ENCODE measurements at places on chromosomes 3 and 15. TPM values are rescaled to one million over a fixed set of nuclear protein-coding genes. Genes with fewer than 3 reads are reported as not detected.
A peak's percentile ranks its signal among the peaks of the same experiment; 100 is the strongest.

GRCh38 chr3:136992115-136992514 lies 34.3 kb downstream of the IL20RB start:
- DNase-seq: no peak
- H3K36me3 ChIP-seq: peaks cover 3% of the 10 kb centered on the region
- H3K4me1 ChIP-seq: no peaks in the 10 kb centered on the region
- no peaks in the 10 kb centered on the region for H3K27me3 ChIP-seq

DNA sequence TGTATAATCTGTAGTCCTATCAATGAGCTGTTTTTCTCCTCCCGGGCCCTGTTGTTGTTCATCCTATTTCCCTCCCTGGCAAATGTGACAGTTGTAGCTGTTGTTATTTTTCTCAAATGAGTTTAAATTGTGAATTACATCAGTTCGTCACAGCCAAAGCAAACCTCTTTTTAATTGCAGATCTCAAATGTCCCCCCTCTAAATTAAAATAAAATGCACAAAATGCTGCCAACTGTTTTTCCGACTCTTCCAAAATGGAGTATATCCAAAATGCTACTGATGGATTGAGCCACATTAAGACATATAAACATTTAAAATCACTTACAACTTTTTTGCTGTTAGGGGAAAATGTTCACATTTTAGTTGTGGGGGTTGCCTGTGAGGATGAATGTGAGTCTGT lies 29.8 kb upstream of the SUCLG2 start:
- no peak for DNase-seq
- no peak overlapping the region for H3K4me3 ChIP-seq
- H3K4me1 ChIP-seq: peaks cover 17% of the 10 kb centered on the region
- H3K36me3 ChIP-seq: peaks cover 2% of the 10 kb centered on the region
- H3K27ac ChIP-seq: no peak overlapping the region

DNA sequence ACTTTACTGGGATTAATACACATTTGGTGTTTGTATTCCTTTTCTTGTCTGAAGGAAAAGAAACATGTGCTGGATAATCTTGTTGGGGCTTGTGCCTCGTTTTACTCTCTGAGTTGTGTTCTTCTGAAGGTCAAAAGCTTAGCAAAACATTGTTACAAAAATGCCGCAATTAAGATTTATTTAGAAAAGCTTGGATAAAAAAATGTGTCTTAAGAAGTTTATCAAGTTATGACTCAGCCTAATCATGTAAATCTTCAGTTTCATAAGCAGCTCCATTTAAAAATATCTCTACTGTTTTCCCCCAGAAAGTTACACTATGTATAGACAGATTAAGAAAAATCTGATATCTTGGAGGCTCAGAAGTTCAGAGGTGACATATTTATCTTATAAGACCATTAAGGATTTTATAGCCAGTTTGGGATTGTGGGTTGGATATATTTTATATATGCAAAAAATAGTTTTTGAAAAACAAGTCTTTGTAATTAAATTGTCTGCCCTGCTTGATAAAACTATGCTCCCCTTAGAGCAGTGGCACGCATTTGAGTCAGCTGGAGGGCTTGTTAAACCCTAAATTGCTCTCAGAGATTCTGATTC lies 56.5 kb downstream of the CLDN11 start:
- H3K4me1 ChIP-seq: no peaks in the 10 kb centered on the region
- no peak for DNase-seq
- H3K36me3 ChIP-seq: no peaks in the 10 kb centered on the region
- H3K4me3 ChIP-seq: no peak overlapping the region
- H3K27ac ChIP-seq: no peak overlapping the region
- peaks cover 6% of the 10 kb centered on the region for H3K27me3 ChIP-seq

DNA sequence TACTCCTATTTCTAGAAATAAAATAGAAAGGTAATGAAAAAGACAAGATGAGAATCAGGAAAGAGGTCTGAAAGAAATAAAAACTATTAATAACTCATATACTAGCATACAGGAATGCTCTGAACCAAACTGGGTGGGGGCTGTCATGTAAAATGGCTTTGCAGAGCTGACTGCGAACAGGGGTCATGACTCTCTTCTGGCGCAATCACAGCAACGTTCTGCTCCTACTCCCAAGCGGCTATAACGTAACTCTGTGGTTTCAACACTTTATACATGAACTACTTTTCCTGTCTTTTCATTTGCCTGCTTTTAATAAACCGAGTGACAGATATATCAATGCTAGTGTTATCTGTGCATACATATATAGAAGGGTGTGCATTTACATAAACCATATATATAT lies 116.7 kb downstream of the DLG1 start:
- DNase-seq: no peak
- no peak overlapping the region for H3K4me3 ChIP-seq
- peaks cover 3% of the 10 kb centered on the region for H3K36me3 ChIP-seq

- H3K4me3 ChIP-seq: peak overlapping the region; percentile 50
- peaks cover 11% of the 10 kb centered on the region for H3K36me3 ChIP-seq
- peak; percentile 52 for DNase-seq
- peak overlapping the region; percentile 78 for H3K27ac ChIP-seq
- H3K27me3 ChIP-seq: peaks cover 5% of the 10 kb centered on the region
These were observed 285.1 kb downstream of the LPP start for GRCh38 chr3:188439080-188439479.

DNA sequence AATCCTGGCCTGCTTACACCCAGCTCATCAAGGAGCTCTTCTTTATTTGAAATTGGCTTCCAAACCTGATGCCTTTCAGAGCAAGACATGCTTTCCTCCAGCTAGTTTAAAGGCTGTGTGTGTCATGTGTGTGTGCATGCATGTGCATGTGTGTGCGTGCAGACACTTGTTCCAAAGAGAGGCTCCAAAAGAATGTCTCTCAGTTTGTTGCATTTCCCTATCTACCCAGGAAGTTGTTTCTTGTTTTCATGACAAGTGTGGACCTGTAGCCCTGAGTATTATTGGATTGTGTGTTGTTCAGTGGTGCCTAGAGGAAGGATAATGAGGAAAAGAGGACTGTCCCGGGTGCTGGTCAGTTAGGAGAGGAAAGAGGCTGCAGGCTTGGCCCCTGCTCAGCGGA lies 240.0 kb downstream of the THSD4 start:
- H3K4me1 ChIP-seq: no peaks in the 10 kb centered on the region
- no peak overlapping the region for H3K4me3 ChIP-seq
- H3K27ac ChIP-seq: no peak overlapping the region
- no peak for DNase-seq
- no peaks in the 10 kb centered on the region for H3K36me3 ChIP-seq

DNA sequence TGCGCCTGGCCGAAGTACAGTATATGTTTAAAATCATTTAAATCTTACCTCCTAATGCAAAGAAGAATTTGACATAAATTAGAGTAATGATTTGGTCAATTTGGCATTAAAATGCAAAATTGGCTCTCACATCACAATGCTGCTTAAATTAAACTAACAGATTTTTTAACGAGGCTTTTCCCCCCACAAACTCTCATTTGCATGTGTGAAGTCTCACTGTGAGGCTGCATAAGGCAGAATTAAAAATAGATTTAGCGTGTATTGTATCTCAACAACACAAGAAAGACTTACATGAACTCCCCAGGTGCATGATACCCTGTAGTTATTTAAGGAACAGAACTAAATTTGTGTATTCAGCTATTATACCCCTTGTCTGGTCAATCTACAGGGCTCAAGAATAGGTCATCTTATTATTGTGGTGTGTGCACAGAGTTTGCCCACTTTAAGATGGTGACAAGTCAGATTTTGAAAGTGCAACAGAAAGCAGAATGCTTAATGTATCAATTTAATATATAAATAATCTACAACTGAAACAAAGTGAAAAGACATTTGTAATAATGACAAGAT lies 897.9 kb downstream of the EPHA3 start:
- no peak overlapping the region for H3K27ac ChIP-seq
- no peaks in the 10 kb centered on the region for H3K27me3 ChIP-seq
- H3K4me3 ChIP-seq: no peak overlapping the region
- no peak for DNase-seq
- no peaks in the 10 kb centered on the region for H3K4me1 ChIP-seq

- no peaks in the 10 kb centered on the region for H3K36me3 ChIP-seq
- H3K27ac ChIP-seq: no peak overlapping the region
- H3K4me3 ChIP-seq: no peak overlapping the region
- no peak for DNase-seq
These were observed 70.5 kb downstream of the POLR2M start for GRCh38 chr15:57777003-57777402.

- no peak for DNase-seq
- H3K4me3 ChIP-seq: no peak overlapping the region
- H3K27me3 ChIP-seq: peaks cover 12% of the 10 kb centered on the region
- peaks cover 5% of the 10 kb centered on the region for H3K36me3 ChIP-seq
- H3K4me1 ChIP-seq: no peaks in the 10 kb centered on the region
These were observed 897 bp upstream of the CHL1 start for GRCh38 chr3:195666-196065.

DNA sequence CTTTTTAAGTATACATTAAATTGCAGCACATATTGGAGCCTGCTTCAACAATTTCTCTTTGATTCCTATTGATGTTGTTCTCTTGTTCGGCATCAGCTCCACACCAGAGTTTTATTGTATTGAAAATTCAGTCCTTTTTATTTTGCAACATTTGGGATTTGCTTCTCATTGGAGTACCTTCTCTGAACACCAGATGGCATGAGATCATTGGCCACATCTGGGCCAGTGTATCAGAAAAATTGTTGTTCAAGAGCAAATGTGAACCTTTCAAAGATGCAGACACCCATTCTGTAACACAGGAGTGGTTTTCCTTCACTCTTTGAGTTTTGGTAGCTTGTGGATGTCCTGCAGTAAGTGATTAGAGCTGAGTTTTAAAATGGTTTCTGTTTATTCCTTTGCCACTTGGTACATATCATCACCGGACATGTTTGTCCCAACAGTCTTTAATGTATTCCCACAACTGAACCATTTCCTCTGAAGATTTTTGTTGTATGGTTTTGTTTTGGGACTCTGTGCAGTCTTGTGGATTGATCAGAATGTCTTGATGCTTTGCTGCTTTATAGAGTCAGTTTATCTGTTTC lies 96.1 kb downstream of the MCTP2 start:
- peak overlapping the region; percentile 5 for H3K4me3 ChIP-seq
- peak overlapping the region; percentile 50 for H3K27ac ChIP-seq
- H3K4me1 ChIP-seq: peaks cover 90% of the 10 kb centered on the region
- peaks cover 3% of the 10 kb centered on the region for H3K27me3 ChIP-seq

GRCh38 chr3:128448491-128448890 lies 18.2 kb downstream of the DNAJB8 start:
- DNase-seq: no peak
- peak overlapping the region; percentile 9 for H3K27ac ChIP-seq
- no peaks in the 10 kb centered on the region for H3K36me3 ChIP-seq
- H3K4me1 ChIP-seq: peaks cover 12% of the 10 kb centered on the region
- peaks cover 11% of the 10 kb centered on the region for H3K27me3 ChIP-seq

- H3K27me3 ChIP-seq: no peaks in the 10 kb centered on the region
- H3K4me3 ChIP-seq: no peak overlapping the region
- DNase-seq: no peak
- no peaks in the 10 kb centered on the region for H3K36me3 ChIP-seq
These were observed 26.4 kb downstream of the ABI3BP start for GRCh38 chr3:100966807-100967206.

- no peaks in the 10 kb centered on the region for H3K4me1 ChIP-seq
- H3K36me3 ChIP-seq: no peaks in the 10 kb centered on the region
- no peak for DNase-seq
These were observed 244.5 kb downstream of the CNTN4 start for GRCh38 chr3:2343031-2343682.

DNA sequence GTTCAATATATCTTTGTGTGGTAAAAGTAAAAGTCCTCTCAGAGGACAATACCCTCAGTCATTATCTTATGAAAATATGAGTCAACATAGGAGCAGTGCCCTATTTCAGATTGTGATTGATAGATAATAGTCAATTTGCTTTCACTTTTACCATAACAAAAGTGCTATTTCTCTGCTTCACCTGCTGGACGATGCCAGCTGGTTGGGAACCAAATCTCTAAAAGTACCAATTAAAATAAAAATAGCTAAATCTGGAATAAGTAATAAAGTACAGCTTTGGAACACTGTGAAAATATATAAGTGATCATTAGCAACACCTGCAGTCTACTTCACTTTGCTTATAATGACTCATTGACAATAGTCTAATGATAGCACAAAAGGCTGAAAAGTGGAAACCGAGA lies 390.3 kb upstream of the AGTR1 start:
- H3K27me3 ChIP-seq: no peaks in the 10 kb centered on the region
- H3K4me3 ChIP-seq: no peak overlapping the region
- DNase-seq: no peak
- no peaks in the 10 kb centered on the region for H3K4me1 ChIP-seq

- H3K27me3 ChIP-seq: peaks cover 6% of the 10 kb centered on the region
- no peak overlapping the region for H3K4me3 ChIP-seq
- peaks cover 6% of the 10 kb centered on the region for H3K36me3 ChIP-seq
- no peak overlapping the region for H3K27ac ChIP-seq
- no peak for DNase-seq
- H3K4me1 ChIP-seq: no peaks in the 10 kb centered on the region
These were observed 221.4 kb downstream of the TLE3 start for GRCh38 chr15:69876064-69876940.

GRCh38 chr3:111762537-111762936 lies 96.5 kb upstream of the PHLDB2 start:
- H3K36me3 ChIP-seq: no peaks in the 10 kb centered on the region
- no peak overlapping the region for H3K27ac ChIP-seq
- no peaks in the 10 kb centered on the region for H3K27me3 ChIP-seq
- no peak overlapping the region for H3K4me3 ChIP-seq
- no peaks in the 10 kb centered on the region for H3K4me1 ChIP-seq

DNA sequence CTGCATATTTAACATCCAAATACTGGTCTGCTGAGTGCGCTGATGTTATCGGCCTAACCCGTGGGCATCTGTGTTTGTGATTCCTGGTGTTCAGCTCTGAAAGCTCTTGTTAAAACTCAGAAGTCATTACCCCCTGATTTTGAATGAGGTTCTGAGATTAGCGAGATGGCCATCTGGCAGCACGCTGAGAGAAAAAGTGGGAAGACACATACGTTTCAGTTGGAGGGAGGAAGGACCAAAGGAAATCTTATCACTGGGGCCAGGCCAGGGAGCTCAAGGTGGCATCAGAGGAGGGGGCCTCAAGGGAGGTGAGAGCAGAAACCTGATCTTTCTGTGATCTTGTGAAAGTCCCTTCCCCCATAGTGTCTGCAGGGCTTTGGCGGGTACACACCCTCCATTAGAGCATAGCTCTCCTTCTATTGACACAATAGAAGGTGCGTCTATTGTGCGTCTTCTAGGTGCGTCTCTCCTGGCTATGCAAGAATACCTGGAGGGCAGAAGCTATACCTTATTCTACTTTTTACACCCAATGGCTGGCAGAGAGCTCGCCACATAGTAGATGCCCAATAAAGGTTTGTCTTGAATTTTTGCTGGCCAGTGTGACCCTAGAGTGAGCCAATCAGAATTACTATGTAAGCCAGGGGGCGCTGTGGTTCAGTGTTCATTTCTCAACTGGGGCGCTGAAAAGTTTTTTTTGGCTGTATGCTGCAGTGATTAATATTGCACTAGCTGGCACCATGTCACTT lies 182.4 kb downstream of the SHQ1 start:
- DNase-seq: peak; percentile 11
- H3K36me3 ChIP-seq: no peaks in the 10 kb centered on the region
- no peak overlapping the region for H3K4me3 ChIP-seq
- H3K27me3 ChIP-seq: peaks cover 1% of the 10 kb centered on the region

The ZBTB47 gene
- 0.16 TPM for polyA plus RNA-seq

The LTK gene
- polyA plus RNA-seq: not detected

The KPNA4 gene
- polyA plus RNA-seq: 10.9 TPM

The DUOX2 gene
- polyA plus RNA-seq: not detected

The CACNA2D3 gene
- polyA plus RNA-seq: 4.6 TPM

The LHFPL4 gene
- polyA plus RNA-seq: not detected

The SLC25A20 gene
- polyA plus RNA-seq: 100.0 TPM

The IQCF5 gene
- polyA plus RNA-seq: not detected

The ZPLD1 gene
- not detected for polyA plus RNA-seq

The CA12 gene
- polyA plus RNA-seq: not detected

The PRRT3 gene
- 0.32 TPM for polyA plus RNA-seq

The CYP8B1 gene
- not detected for polyA plus RNA-seq

The ZDHHC19 gene
- not detected for polyA plus RNA-seq

The TRH gene
- not detected for polyA plus RNA-seq

Measured in immature natural killer cell (primary cell).